Suppressor macrophage treated with lipopolysaccharide for 1 hour (primary cell): ENCODE measurements at places on chromosomes 1 and 21.

GRCh38 chr1:158839566-158839965, 8.4 kb downstream of the MNDA start:
- DNase-seq, result peak; percentile 8

DNA sequence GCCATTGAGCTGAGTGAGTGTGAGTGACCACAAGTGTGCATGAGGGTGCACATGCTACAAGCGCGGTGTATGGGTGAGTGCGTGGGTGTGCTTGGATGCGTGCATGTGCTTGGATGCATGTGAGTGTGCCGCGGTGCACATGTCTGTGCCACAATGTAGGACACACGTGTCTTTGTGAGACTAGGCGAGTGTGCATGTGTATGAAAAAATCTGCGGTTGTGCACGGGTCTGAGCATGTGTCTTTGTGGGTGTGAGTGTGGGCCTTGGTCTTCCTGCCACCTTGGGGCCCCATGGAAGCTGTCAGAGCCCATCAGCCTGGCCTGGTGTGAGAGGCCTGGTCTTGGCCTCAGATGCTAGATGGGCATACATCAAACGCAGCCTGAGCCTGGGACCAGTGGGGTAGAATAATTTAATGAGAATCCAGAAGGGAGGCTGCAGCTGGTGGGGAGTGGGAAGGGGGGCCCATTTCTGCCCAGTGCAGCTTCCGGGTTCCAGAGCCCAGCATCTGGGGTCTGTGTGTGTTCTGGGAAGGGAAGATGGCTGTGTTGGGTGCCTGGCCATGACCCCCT, 103.9 kb upstream of the SLC2A1 start:
- no peak for DNase-seq

GRCh38 chr21:39601187-39601928, 11.4 kb upstream of the B3GALT5 start:
- DNase-seq, result no peak

- DNase-seq, result peak; percentile 51
Observed at GRCh38 chr1:223153177-223154119, 10.4 kb upstream of the TLR5 start.

DNA sequence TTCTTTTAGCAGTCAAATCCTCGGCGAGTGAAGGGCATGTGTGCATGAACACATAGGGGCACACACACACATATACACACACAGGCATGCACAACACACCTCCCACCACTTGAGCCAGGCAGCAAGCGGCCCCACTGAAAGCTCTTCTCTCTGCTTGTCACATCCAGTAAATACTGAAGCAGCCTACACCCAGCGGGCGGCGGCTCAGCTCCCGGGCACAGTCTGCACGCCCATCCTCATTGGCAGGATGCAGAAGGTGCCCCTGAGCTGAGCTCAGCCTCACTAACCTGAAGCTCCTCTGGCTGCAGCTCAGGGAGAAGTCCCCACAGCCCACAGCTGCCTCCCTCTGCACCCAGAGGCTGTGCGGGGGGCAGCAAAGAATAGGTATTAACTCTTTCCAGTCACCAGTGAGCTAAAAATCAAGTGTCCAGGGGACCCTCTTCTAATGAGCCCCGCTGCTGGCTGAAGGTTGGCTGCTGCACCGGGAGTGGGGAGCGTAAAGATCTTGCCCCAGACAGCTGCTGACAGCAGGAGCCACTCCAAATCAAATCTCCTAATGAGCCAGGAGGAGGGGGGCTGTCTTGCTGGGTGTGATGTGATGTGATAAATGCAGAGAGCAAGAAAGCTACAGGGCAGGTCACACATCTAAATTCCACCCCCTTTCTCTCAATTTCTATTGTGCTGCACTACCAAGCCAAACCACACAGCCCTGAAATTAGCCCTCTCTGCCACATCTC, 12.5 kb downstream of the RGS8 start:
- DNase-seq, result no peak

GRCh38 chr1:246428542-246429308, 78.4 kb downstream of the SMYD3 start:
- DNase-seq, result no peak

DNA sequence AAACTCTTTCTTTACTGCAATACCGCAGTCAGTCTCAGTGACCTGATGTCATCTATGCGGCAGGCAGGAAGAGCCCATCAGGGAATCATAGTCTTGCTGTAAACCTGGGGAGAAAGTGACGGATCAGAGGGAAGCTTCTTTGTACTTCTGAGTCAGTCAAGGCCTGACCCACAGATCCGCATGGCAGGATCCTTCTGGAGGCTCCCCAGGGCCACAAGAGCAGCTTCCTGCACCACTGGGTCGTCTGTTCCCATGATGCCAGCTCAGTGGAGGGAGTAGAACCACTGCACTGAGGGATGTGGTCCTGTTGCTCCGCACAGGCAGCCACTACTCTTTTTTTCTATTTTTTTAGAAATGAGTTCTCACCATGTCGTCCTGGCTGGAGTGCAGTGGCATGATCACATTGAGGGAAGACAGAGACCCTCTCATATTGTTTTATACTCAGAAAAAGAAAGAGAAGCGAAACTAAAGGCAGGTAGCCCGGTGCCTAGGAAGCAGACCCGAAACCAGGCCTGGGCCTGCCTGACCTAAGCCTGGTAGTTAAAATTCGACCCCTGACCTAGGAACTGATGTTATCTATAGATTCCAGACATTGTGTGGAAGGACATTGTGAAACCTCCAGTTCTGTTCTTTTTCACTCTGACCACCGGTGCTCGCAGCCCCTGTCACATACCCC, 6.3 kb upstream of the ERVH48-1 start:
- no peak for DNase-seq
